RWPE1 (cell line): ENCODE measurements at places on chromosomes 1 and 21.

GRCh38 chr21:45363921-45364467 is 41.0 kb upstream of the COL18A1 start:
- DNase-seq: peak; percentile 93

DNA sequence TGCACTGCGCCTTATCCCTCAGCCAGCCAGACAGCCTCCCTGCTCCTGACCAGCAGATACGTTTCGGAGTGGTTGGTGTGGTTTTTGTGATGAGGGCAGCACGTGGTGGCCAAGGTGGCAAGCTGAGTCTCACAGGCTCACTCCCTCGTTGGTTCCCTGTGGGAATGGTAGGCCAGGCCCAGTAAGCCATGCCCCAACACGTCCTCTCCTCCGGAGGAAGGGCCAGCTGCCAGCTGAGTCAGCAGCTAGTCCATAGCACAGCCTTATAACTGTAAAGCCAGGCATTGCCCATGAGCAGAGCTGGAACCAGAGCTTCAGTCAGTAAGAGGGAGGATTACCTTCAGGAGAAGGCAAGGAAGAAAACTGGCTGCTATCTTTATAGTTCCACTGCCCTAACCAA is 29.5 kb downstream of the SZRD1 start:
- DNase-seq: peak; percentile 93

DNA sequence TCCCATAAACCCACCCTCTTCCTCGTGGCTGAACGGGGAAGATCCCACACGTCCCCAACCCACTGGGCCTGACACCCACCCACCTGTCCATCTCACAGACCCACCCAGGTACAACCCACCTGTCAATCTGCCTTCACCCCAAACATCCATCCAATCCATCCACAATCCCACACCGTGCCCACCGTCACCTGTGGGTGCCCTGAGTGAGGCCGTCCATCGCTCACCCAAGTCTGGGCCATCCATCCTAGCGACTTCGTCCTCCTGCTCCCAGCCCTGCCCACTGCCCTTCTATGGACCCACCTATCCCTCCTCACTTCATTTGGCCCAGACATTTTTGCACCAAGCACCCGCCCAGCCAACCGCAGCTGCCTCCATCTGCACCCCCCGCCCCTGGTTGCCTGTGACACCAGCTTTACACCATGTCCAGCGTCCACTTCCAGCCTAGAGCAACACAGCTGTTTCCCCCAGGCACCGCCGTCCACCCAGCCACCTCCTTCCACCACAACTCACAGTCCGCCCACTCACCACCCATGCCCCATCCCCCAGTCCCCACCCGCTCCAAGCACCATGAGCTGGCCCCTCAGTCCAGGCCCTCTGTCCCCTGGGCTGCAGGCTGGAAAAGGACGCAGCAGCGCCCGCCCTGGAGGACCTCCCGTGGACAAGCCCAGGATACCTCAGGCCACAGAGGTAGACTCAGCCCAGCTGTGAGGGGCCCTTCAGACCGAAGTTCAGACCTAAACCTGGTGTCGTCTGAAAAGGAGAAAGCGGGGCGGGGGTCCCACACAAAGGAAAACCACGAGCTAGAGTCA is 7.7 kb downstream of the TTLL10 start:
- DNase-seq: no peak

DNA sequence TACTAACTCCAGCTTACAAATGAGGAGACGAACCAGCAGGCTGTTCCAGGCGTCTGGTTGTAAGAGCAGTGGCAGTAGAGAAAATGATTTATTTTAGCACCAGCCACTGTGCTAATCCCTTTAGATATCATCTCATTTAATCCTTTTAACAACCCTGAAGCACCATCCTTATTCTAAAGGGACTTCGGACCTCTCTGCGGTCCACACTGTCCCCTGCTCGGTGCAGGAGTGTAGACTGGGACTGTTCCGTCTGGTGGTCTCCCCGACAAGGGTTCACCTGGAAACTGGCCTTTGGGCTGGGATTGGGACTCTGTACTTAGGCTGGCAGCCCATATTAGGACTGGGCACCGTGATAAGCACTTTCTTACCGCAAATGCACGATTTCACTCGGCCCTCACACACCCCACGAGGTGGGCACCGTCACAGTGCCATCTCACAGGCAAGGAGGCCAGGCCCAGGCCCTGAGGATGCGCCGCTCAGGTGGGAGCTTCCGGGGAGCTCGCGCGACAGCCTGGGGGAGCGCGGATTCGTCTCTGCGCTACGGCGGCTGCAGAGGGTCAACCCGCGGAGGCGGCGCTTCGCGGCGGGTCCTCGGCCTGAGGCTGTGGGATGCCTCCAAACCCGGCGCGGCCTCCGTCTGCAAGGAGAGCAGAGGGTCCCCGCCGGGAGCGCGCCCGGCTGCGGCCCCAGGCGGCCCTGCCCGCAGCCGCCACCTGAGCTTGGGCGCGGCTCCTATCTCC is 45.2 kb downstream of the ATP1A1 start:
- peak; percentile 57 for DNase-seq

DNA sequence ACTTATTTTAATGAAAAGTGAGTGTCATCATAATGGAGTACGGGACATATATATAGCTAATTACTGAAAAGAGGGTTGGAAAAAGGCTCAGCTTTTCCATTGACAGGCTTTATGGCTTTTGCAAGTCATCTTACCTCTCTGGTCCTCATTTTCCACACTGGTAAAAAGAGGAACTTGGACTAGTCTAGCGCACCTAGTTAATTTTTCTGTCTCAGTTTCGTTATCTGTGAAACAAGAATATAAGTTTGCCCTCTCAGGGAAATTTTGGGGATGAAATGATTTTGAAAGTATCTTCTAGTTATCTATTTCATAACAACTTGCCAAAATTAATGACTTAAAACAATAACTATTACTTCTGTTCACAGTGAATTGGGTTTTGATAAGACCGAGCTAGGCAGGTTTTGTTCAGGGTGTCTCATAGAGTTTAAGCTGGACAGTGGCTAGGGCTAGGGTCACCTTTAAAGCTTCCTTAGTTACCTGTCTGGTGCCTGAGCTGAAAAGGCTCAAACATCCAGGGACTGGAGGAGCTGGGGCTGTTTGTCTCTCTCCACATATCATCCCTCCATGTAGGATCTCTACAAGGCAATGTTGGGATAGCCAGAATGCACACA is 91.7 kb downstream of the TYW3 start:
- no peak for DNase-seq

DNA sequence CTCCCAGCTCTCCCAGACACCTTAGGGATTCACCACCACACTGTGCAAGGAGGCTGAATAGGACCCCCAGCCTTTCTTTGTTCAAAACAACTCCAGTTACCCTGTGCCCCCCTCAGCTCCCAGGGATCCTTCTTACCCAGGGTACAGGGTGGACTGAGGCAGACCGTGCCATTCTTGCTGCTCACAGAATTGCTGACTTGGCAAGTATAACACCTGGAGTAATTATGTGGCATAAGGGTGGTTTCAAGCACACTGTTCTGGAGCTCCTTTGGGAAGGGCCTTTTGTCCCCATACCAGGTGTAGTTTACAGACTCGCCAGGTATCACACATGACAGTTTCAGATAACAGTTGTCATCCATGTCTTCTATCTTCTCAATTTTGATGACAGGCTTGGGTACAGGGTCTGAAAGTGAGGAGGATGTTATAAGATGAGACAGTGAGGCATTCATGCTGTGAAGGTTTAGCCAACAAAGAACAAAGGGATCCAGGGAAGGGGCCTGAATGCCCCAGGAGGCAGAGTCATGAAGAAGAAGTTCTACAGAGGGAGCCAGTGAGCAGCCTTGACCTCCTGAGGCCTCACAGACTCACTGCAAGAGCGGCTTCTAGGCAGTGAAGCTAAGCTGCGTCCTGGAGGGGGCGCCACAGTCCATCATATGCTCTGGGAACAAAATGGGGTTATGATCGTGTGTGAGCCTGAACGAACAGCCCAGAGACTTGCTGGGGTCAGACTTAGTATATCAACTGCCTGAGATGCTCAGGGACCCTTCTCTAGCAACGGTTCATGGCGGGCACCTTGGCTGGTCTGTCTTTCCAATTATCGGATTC is 30.3 kb downstream of the CD48 start:
- DNase-seq: peak; percentile 20

DNA sequence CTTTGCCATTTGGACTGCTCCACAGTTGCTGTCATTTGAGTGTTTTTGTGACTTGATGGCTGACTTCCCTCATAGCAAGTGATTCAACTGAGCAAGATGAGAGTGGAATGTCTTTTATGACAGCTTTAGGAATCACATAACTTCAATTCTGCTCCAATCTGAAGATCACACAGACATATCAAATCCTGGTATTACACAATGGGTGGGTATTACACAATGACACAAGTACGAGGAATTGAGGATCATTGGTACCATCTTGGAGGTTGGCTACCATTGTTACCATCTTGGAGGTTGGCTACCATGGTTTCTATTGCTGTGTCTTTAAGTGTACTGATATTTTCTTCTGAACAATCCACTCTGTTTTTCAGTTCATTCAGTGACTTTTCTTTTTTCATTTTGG is 8.5 kb upstream of the TSHB start:
- DNase-seq: no peak

GRCh38 chr1:218556016-218556415 is 210.9 kb downstream of the TGFB2 start:
- DNase-seq: no peak

DNA sequence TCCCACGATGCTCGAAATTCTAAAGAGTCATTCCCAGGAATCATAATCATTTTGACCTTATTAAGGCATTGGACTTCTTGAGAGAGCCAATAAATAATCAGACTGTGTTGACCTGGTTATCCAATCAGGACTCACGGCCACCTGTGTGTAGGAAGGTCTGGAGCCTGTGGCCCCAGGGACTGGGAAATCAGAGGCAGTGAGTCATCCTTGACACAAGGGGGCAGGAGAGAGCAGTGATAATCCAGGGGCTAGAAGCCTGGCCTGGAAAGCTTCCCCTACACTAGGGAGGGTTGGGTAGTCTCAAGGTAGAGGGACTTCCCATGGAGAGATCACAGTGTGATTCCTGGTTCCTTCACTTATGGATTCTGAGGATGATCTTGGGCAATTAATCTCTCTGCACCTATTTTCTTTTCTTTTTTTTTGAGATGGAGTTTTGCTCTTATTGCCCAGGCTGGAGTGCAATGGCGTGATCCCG is 4.7 kb downstream of the MR1 start:
- peak; percentile 69 for DNase-seq

DNA sequence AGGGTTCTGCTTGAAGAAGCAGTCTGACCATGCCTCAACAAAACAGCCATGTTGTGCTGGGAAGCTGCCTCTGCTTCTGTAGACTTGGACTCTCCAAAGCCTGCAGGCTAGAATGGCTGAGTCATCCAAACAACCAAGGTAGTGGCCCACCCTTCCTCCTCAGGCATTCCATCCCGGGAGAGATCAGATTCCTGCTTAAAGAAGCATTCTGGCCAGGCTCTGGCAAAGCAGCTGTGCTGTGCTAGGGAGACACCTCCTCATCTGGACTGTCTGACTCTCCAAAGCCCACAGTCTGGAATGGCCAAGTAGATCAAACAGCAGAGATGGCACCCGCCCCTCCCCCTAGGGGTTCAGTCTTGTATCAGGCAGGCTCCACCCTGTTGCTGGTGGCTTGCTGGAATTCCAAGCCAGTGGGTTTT is 38.3 kb upstream of the F3 start:
- DNase-seq: peak; percentile 90

DNA sequence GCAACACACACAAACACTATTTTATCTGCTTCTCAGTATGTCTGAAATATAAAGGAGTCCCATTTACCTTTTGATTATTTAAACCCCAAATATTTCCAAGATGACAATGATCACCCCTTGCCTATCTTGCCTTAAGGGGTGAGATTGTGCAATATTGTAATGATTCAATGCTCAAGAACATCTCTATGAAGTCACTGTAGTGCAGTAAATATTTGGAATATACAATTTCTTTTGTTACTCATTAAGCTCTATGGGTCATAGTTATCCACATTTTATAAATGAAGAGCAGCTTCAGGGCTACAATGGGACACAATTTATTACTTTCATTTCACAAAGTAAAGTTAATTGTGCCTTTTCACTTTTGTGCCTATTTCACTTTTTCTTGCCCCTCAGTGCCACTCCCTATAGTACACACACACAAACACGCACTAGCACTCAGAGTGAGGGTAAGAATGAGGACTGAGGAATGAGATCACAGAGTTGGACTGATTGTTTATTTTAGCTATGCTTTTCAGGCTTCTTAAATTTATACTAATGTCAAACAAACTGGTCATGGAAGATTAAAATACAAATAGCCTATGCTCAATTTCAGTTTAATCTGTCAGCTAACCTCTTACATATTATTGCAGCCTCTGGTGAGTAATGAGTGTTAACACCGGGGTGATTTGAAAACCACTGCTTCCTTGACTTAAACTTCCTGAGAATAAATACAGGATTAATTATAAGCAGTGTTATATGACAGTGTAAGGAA is 521.0 kb upstream of the B3GALT2 start:
- DNase-seq: peak; percentile 51

GRCh38 chr1:12380326-12381249 is 150.8 kb downstream of the VPS13D start:
- no peak for DNase-seq

DNA sequence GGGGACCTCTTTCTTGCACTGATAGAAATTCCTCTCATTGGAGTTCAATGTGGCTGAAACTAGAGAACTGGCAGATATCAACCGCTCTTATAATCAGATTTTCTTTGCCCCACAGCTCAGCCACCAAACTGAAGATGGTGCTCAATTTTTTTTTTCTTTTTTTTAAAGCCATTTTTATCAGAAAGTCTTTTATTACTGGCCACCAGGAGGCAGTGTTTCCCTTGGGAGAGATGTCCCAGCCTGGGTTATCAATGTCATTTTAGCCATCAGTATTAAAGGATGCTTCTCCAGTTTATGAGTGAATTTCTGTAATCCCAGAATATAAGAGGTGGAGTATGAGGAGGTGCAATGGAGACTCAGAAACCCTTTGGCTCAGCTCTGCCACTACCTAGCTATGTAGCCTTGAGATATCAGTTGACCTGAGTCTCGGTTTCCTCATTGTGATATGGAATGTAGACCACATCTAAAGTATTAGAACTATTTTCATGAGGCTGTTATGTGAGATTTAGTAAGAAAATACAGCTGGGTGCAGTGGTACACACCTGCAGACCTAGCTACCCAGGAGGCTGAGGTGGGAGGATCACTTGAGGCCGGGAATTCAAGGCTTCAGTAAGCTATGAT is 27.6 kb downstream of the CD244 start:
- DNase-seq: peak; percentile 23

GRCh38 chr1:16152481-16153087 is 3.3 kb downstream of the EPHA2 start:
- DNase-seq: no peak

DNA sequence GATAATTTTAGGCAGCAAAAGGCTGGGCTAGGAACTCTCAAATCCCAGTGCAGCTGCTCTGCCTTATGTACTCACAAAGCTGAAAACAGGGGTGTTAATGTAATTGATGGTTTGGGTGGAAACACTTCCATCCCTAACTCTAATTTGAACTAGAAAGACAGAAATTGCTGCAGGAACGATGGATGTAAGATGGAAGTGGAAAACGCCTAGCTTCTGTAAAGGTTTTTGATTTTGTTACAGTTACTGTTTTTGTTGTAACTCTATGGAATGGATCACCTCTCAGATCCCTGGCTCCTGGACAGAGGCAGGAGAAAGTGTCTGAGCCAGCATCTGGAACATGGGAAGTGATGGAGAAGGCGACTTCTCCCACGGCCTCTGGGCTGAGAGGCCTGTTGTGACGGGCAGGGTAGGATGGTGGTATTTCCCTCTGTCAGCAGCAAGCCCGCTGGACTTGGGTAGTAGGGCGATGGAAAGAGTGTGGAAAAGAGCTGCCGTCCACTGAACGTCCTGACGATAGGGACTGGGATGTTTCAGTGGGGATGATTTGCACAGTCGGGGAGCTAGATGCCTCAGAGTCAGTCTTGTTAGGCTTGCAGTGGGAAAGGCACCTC is 1.6 kb downstream of the TRAF5 start:
- DNase-seq: no peak
